SHP77 treated with DMSO at 0.1 percent for 48 hours (cell line): ENCODE measurements at places on chromosomes 2 and 18.

DNA sequence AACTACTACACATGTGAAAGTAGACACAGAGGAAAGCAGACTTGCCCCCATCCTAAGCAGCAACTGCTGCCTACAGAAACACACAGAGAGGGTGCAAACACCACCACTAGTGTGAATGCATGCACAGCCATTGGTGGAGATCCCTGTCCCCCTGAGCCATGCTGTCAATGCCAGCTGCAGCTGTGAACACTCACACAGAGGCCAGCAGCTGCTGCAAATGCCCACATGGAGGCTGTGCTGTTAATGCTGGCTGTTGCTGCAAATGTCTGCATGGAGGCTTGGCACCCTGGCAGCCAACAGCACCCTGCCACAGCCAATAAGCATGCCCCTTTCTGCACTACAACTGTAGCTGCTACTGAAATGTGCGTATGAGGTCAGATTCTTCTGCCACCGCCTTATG lies 355.0 kb downstream of the LNPK start:
- no peak for DNase-seq

DNA sequence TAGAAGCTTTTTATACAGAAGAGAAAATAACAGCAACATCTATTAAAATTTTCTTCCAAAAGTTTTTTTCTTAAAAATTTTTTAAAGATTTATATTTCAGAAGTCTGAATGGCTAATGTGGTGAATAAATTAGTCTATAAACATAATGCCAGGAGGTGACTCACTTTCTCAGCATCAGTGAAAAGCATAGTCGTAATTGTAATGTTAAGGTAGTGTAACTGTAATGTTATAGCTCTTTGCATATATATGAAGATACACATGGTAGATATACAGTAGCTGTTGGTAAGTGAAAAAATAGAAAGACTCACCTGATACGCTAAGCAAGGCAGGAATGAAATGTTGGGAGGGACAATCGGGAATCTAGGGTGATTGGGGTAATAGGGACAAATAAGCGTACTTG lies 5.5 kb downstream of the TIMM21 start:
- DNase-seq = no peak

DNA sequence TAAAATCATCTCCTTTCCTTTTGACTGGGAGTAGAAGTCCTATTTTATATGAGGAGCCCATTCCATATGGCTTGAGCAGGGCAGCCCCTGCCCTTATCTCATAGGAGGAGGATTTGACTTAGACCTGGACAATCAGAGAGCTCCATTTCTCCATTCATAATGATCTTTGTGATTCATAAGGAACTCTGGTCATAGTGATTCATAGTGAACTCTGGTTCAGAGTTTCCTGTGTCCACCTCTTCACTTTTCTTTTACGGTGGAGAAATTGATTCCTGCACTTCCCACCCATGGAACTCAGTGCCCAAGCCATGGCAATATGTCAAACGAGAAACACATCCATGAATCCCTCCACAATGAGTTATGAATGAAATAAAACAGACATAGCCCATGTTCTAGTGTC lies 12.8 kb upstream of the MYO3B start:
- no peak for DNase-seq

DNA sequence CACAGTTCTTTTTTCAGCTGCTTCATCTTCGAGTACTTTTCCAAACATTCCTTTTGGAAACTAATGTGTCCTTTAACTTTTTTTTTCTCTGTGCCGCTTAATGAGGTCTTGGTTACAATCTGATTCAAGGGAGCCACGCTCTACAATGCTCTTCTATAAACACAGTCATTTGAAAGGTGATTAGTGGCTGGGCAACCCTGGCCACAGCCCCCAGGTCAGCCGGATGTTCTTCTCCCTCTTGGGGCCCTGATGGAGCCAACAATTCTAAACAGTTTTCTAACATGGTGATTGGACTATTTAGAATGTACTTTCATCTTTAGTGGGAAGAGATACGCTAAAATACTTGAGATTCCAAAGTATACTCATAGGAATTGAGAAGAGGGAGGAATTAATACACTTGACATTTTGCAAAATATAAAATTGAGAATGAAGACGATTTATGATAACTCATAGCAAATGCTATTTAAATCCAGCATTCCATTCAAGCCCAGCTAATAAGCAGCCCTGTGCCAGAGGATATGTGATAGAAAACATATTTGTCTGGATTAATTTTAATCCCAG lies 83.7 kb upstream of the MBOAT2 start:
- no peak for DNase-seq

- no peak for DNase-seq
Measured at GRCh38 chr2:47402555-47402804, 476 bp upstream of the MSH2 start.

DNA sequence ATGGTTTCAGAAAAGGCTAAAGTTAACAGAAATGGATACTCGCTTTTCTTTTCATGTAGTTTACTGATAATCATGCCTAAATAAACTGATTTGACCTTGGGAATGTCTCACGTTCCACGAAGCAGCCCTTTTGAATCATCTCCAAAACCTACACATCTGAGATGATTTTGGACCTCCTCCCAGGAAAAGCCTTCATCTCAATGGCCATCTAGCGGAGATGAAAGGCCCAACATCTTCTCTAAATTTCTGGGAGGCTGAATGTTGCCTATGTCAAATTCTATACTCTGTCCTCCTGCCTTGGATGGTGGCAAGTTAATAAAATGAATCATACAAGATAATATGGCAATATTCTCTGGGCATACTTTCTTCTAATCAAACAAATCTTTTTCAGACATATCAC lies 448.5 kb downstream of the ZEB2 start:
- no peak for DNase-seq

DNA sequence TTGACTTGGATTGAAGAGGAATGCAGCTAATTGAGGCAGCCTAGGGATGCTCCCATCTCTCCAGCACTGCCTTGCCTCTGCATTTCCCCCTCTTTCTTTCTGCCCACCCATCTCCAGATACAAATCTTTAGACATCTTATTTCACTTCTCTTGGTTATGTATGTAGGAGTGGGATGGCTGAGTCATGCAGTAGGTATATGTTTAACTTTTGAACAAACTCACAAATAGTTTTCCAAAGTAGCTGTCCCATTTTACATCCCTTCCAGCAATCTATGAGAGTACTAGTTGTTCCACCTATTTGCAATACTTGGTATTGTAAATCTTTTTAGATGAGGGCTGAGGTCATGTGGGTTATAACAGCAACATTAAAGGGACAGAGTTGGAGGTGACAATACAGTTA lies 329.9 kb downstream of the DYSF start:
- DNase-seq = no peak

DNA sequence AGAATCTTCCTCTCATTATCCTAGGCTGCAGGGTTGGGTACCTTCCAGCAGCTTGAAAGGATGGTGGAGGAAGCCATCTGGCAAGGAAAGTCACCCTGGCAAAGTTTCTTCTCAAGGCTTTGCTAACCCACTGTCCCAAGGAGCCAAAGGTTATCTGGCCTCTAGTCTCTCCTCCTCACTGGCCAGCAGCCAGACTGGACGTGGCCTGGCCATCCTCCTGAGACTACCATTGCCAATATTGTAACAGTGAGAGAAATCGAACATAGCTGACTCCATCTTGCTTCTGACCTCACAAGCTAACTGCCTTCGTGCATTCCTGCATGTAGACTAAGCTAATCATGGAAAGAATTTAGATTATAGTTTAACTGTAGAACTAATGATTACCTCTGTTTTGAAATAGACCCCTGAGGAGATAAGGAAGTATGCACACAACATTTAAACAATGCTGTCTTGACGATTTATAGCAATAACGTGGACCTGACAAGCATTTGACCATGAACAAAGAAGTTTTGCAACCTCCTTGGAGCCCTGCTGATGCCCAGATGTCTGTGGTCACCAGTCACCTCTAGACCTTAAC lies 7.8 kb upstream of the ANXA4 start:
- no peak for DNase-seq

GRCh38 chr18:12571630-12572029 lies 86.3 kb downstream of the SPIRE1 start:
- DNase-seq = no peak

DNA sequence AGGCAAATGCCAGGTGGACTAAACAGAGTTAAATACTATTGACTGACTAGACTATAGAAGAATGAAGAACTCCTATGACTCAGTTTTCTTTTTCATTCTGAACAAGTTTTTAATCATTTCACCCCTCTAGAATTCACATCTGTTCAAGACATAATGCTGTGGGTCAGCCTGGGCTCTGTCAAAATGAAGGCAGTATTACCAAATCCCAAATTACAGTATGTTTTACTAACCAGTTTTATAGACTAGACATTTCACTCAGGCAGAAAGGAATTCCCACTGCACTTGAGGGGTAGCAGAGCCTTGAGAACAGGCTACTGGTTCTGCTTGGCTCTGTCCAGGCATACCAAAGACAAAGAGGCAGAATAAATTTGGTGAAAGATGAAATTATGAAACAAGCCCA lies 511.7 kb downstream of the EPHA4 start:
- DNase-seq = no peak

GRCh38 chr2:17851731-17852585 lies 26.5 kb upstream of the KCNS3 start:
- DNase-seq = no peak

GRCh38 chr18:55268151-55268601 lies 308.9 kb upstream of the CCDC68 start:
- DNase-seq = no peak

DNA sequence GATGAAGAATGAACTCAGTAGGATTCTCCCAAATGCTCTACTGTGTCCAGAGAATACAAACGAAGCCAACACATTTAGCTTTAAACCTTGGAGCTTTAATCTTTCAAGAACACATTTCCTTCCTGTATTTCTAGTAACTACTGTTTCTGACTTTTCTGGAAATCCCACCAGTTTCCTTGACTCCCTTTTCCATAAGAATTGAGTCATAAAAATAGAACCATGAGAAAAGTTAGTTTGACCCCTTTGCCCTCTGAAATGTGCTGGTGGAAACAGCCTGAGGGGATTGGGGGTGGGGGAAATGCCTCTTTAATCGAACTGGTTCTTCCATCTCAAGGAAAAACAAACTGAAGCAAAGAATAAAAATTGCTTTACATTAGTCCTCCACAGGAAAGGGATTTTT lies 123.9 kb downstream of the TMEM17 start:
- no peak for DNase-seq

DNA sequence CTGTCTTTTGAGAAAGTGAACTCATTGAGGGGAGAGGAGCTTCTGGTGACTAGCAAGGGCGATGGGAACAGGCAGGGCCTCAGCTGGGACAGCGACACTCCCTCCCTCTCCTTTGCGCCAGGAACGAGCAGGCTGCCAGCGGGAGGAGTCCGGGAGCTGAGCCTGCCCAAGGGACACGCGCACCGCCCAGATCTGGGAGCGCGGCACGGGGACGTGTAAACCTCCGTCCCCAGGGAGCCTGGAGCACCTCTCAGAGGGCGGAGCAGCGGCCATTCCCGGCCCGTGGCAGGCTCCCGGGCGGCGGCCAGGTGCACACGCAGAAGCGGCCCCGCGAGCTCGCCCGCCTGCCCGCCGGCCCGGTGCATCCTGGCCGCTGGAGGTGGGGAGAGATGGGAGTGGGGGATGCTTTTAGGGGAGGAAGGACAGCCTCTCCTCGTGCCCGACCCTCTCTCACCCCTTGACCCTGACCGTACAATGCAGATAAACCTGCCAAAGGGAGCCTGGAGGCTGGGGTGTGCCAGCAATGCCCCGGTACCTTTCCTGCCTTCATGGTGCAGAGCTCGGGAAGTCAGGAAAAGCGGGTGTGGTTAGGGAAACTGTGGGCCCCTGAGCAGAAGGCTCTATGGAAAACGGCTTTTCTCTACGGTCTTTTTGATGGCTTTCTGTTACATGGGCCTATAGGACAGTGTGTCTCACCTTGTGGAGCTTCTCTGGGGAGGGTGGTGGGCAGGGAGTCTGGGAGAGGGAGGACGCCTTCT lies 2.2 kb downstream of the AQP4 start:
- DNase-seq = no peak

GRCh38 chr2:43937269-43937820 lies 58.4 kb downstream of the LRPPRC start:
- DNase-seq = no peak

GRCh38 chr2:11869391-11869991 lies 123.1 kb downstream of the LPIN1 start:
- DNase-seq = no peak

GRCh38 chr18:64474773-64475172 lies 325.9 kb upstream of the LINC00305 start:
- DNase-seq = no peak

- DNase-seq = no peak
Measured at GRCh38 chr2:12096051-12096787, 349.8 kb downstream of the LPIN1 start.

DNA sequence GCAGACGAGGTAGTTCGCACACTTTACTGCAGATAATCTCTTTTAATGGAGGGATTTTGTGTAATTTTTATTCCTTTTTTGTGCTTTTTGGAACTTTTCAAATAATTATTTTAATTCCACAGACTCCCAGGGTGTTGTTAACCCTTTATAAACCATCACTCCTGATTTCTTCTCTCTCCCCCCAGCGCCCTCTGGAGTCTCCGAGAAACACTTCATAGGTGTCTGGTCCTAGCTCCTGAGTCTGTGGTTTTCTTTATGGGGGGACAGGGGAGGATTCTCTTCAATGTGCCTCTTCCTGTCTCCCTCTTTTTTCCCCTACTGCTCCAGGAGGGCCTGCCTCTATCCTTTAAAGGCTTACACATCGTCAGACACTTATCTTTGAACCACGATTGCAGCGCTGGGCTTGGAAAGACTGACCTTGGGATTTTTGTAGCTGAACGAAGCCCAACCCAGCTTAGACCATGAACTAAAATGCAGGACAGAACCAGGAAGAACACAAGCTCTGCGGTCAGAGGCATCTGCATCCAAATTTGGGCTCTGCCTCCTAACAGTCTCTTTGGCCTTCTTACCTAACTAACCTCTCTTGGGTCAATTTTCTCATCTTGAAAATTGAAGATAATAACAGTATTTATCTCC lies 7.1 kb upstream of the PKDCC start:
- DNase-seq = no peak

DNA sequence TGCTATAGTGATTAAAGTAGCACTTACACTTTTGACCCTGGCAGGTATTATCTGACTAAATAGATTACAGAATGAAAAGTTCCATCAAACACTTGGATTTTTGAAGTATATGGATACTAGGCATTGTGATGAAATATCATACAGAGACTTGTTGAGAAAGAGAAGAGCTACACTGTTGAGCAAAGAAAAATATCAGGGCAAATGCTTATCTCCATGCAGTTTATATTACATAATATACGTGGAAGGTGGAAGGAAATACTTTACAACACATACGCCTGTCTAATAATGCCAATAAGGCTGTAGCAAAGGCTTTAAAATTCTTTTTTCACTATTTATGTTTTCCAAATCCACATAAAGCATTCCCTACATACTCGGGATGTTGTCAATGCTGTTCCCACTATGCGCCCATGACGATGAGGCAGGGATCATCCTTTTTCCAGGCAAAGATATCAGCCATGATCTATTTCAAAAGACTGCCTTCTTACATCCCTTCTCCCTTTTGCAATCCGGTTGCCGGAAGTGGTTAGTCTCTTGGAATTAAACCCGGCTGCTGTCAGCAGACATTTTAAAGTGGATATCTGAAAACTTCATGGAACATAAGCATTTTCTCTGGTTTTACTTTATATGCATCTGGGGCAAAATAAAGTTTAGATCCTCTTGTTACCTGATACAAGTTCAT lies 92.6 kb upstream of the ITGA4 start:
- no peak for DNase-seq
